Cerebellum (tissue), 4 donors: ENCODE measurements at places on chromosomes 4 and X.

DNA sequence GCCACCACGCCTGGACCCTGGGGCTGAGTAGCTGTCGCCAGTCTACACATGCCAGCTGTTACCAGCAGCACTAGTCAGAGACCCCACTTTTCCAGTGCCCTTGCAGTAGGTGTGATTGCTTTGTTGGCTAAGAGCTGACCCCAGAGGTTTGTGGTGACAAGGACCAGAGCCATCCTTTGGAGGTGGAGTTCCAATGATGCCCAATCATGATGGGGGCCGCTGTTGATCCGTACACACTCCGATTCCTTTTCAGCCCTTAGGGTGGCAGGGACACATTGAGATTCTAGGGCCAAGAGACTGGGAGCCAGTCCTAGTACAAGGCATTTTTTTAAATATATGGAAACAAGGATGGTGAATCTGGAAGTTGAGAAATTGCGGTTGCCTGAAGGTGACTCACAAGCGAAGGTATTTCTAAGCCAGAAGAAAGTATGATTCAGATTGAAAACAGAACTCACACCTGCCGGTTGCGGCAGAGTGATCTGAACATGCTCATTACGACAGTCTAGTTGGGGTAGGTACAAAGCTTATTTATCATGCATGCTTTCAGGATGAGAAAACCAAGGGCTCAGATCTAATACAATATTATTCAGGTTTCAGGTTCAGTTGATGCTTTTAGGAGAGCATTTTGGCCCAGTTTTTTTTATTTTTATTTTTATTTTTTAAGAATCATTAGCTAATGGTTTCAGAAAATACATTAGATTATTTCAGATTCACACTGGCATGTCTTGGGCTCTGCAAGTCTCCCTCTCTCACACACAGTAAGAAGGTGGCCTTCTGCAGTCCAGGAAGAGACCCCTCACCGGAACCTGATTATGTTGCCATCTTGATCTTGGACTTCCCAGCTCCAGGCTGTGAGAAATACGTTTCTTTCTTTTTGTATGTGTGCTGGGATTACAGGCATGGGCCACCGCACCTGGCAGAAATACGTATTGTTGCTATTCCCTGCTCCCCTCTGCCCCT lies 43.4 kb downstream of the SHROOM2 start:
- no peak for DNase-seq

DNA sequence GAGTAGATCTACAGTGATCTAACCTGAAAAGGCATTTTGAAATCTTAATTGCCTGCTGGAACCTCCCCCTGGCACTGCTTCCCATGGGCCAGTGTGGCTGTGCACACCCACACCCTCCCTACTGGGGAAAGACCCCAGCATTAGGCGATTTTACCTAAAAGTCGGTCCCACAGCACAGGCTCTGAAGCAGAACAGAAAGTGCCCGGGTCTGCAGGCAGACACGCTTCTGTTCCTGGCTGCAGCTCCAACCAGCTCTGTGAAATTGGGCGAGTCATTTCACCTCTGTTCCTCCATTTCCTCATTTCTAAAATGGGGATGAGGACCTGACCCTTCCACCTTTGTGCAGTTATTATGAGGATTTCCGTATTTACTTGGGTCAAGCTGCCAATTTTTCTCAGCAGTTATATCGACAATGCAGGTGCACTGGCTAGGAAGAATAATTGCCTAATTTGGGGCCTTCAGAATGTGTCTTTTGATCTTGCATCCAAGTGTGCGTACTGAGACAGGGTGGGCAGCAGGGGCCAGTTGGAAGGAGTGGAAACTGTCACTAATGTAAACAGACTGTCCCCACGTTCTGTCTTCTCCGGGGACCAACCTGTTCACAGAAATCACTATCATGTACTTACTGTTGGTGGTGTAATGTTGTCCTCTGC lies 7.1 kb downstream of the KLF3 start:
- no peak for DNase-seq

DNA sequence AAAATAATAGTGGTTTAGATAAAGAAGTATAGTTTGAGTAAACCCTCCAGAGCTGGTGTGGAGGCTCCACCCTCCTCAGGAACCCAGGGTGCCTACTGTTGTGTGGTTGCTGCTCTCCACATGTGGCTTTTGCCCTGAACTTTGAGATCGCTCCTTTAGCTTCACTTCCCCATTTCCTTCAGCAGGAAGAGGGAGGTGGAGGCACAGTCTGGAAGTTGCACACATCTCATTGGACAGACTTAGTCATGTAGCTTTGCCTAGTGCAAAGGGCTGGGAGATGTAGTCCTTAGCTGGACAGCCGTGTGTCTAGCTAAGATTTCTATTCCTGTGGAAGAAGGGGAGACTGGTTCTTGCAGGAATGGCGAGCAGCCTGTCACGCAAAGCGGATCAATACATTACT lies 37.9 kb downstream of the RGS12 start:
- DNase-seq = no peak

- no peak for DNase-seq
Measured at GRCh38 chr4:182770996-182771514, 146.1 kb downstream of the DCTD start.

GRCh38 chr4:19905024-19905423 lies 346.7 kb upstream of the SLIT2 start:
- DNase-seq = peak; percentile 12

- no peak for DNase-seq
Measured at GRCh38 chr4:95314573-95314972, 234.2 kb downstream of the UNC5C start.

DNA sequence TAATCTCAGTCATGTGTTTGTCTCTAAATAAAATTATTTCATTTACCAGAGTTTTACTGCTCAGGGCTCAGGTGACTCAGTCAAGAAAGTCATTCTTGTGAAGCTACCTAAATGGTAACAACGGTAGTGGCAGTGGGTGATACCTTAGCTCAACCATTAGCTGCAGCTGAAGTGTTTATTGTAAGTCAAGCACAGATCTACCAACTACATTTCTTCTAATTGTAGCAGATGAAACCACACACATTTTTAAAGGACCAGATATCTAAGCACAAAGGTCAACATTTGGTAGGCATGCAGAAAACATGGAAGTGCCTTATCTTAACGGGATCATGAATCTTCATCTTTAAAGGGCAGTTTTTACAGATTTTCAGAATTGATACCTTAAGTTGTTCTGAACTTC lies 79.1 kb downstream of the FAT4 start:
- DNase-seq = no peak

GRCh38 chrX:133364196-133364595 lies 51.1 kb downstream of the GPC4 start:
- no peak for DNase-seq

- DNase-seq = no peak
Measured at GRCh38 chrX:54171527-54172250, 11.4 kb downstream of the FAM120C start.

DNA sequence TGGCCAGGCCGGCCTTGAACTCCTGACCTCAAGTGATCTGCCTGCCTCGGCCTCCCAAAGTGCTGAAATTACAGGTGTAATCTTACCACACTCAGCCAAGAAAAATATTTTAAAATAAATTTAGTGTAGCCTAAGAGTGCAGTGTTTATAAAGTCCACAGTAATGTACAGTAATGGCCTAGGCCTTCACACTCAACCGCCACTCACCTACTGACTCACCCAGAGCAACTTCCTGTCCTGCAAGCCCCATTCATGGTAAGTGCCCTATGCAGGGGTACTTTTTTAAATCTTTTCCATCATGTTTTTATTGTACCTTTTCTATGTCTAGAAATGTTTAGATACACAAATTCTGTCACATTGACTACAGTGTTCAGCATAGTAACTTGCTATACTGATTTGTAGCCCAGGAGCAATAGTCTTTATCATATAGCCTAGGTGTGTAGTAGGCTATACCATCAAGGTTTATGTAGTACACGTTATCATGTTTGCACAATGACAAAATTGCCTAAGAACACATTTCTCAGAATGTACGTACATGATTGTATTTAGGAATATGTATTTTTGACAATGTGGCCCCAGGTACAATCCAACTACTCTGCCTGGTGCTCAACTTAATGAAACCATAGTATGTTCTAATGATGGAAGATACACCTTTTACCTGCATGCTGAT lies 455.2 kb downstream of the PCDH7 start:
- no peak for DNase-seq

- no peak for DNase-seq
Measured at GRCh38 chr4:90840291-90840690, 713.1 kb downstream of the CCSER1 start.

- no peak for DNase-seq
Measured at GRCh38 chr4:45353161-45353560, 626.8 kb upstream of the GNPDA2 start.

DNA sequence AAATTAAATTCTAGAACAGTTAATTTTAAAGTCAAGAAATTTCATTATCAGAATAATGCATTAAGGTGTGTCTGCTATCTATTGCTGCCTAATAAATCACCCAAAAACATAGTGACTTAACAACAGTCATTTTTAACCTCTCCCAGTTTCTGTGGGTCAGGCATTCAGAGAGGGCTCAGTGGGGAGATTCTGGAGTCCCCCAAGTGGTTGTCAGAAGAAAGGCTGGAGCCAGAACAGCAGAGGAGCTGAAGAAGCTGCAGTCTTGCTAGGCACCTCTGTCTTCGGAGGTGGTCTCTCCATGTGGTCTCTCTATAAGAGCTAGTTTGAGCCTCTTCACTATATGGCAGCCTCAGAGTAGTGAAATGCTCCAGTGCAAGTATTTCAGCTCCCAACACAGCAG lies 9.3 kb upstream of the HOPX start:
- DNase-seq = no peak

DNA sequence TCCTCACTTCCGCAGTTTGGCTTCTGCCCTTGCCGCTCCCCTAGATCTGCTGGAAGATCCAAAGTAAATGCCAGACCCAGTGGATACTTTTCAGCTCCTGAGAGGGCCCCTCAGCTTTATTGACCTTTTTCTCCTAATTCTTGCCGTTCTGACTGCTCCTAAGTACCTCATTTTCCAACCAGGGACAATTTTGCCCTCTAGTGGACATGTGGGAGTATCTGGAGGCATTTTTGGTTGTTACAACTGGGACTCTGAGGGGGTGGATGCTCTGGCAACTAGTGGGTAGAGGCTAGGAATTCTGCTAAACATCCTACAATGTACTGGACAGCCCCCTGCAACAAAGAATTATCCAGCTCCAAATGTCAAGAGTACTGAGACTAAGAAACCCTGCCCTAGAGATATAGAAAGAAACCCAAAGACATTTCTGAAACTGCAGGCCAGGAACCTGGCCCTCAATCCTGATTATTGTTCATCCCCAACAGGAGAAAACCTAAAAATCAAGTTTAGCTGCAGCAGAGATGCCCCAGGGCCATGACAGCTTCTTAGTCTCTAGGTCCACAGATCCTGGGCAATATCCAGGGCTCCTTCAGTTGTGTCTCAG lies 3.4 kb downstream of the TEX13B start:
- no peak for DNase-seq

DNA sequence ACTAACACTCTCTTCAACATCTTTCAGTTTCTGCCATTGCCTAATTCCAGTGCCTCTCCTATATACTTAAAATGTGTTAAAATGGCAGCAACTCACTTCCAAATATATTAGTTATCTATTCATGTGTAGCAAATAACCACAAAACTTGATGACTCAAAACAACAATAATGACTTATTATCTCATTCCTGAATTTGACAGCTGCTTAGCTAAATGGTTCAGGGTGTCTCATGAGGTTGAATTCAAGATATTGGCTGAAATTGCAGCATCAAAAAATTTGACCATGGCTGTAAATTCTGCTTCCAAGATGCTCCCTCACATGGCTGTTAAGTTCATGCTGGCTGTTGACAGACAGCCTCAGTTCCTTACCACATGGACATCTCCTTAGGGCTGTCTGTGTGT lies 25.3 kb downstream of the PITX2 start:
- DNase-seq = no peak

GRCh38 chr4:10647846-10648245 lies 36.7 kb downstream of the CLNK start:
- no peak for DNase-seq

- DNase-seq = no peak
Measured at GRCh38 chr4:159367781-159368080, 264.9 kb downstream of the RAPGEF2 start.
